CD4-positive, alpha-beta T cell treated with Interleukin-12 subunit alpha and Interleukin-12 subunit beta, for 1 hour (primary cell): ENCODE measurements at places on chromosomes 7 and 10.

GRCh38 chr7:30789334-30789711 lies 18.1 kb downstream of the MINDY4 start:
- DNase-seq, result no peak

DNA sequence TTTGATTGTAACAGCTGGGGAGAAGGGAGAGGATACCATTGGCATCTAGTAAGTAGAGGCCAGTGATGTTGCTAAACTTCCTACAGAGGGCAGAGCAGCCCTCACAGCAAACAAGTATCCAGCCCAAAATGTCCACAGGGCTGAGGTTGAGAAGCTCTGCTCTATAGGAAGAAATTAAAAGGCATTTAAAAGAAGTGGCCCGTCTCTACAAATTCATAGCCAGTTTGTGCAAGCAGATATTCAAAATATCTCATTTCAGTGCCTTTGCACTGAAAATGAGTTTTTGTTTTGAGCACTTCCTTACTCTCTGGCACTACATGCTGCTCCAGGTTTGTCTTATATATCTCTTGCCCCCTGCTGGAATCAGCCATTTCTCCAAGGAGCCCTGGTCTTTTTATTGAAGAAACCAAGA lies 330.0 kb downstream of the BBS9 start:
- DNase-seq, result no peak

DNA sequence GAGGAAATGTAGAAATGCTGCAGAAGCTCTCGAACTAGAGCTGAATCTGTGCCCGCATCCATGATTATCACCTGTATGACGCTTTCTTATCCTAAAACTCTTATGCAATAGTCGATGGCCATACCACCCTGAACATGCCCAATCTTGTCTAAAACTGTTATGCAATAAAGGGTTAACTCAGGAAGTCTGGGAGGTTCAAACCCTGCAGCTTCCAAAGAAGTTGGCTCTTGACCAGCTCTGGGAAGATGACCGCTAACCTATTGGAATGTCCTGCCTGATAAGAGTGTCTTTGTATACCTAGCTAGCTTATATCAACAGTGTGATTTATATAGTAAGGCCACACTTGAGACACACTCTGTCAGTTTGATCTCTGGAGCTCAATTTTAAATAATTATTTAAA lies 3.4 kb upstream of the C10orf88 start:
- no peak for DNase-seq

GRCh38 chr10:93746844-93747284 lies 10.9 kb upstream of the LGI1 start:
- no peak for DNase-seq

GRCh38 chr7:57775396-57776088 lies 325.6 kb downstream of the ZNF716 start:
- no peak for DNase-seq

DNA sequence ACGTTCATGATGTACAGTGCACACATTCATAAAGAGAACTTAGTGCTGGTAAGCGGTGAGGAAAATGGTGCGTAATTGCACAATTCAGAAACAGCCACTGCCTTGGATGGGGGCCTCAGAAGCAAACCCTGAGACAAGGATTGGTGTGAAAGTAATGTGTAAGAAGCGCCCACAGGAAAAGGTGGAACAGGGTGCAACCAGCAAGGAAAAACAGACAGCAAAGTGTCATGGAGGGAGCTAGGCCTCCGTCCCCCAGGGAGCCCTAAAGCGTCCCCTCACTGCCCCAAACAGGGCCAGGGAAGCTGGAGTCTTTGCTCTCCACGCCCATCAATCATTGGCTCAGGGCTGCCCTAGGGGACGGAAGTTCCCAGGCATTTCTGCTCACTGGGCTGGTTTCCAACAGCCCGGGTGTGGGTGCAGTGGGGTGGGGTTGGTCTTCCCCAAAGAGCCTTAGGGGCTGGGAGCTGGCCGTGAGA lies 9.6 kb upstream of the C10orf105 start:
- no peak for DNase-seq

GRCh38 chr7:51160411-51160810 lies 156.2 kb downstream of the COBL start:
- no peak for DNase-seq

- DNase-seq, result no peak
Observed at GRCh38 chr7:156950381-156950858, 908 bp downstream of the NOM1 start.

DNA sequence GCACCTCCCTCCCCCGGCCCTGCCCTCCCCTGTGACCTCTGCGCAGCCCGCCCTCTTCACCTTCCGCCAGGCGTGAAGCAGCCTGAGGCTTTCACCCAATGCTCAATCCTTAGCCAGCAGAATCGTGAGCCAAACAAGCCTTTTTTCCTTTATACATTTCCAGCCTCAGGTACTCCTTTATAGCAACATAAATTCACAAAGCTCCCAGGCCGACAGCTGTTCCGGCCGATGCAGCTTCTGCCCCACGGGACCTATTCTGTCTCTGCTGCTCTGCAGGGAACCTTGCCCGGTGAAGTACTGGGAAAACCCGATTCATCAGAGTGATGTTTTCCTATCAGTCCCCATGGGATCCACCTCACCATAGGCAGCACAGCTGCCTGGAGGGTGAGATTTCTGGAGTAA lies 87.4 kb downstream of the CHST15 start:
- no peak for DNase-seq

- DNase-seq, result no peak
Observed at GRCh38 chr10:22911889-22912762, 15.7 kb upstream of the ARMC3 start.

GRCh38 chr7:21029006-21029405 lies 242.3 kb upstream of the SP8 start:
- no peak for DNase-seq

DNA sequence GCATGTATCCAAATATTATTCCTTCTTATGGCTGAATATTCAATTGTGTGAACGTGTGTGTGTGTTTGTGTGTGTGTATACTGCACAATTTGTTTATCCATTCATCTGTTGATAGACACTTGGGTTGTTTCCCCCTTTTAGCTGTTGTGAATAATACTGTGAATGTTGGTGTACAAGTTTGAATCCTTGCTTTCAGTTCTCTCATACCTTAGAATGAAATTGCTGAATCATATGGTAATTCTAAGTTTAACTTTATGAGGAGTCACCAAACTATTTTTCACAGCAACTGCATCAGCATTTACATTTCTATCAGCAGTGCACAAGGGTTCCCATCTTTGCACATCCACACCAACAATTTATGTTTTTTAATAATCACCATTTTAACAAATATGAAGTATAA lies 86.9 kb upstream of the GATAD1 start:
- no peak for DNase-seq

DNA sequence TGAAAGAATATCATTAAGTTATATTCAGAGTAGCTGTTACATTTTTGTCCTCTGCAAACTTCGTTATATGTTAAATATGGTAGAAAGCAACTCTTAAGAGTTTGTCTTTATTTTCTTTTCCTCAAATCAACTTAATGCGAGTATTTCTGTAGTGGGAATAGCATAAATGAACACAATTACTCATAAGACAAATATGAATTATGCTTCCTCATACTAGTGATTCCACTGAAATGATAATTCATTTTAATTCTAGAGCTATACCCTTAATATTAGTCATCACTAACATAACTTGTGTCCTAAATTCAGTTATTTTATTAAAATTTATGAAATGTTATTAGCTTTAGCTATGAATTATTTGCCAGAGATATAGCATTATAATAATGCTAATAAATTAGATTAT lies 820.6 kb upstream of the KCND2 start:
- no peak for DNase-seq

DNA sequence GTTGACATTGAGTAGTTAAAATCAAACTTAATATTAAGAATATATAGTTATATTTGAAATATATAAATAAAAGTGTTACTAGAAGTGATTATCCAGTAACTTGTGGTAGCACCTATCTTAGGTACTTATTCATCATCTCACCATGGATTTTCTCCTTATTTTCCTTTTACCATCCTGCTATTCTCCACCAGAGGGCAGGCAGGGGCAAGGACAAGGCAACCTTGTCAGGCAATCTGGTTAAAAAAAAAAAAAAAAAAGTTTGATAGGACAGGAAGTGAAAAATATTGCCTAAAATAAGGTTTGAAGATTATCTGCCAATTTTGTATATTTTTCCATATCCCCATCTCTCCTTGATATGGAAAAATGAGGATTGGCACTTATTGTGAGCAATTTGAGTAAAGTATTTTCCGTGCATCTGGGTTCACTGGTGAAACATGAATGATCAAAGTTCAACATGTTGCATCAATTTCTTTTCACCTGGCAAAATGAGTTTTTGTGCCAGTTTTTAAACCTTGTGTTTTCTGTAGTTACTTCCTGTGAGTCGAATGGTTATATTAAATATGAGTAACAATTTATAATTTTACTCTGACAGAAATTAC lies 256.7 kb downstream of the AGMO start:
- DNase-seq, result no peak

DNA sequence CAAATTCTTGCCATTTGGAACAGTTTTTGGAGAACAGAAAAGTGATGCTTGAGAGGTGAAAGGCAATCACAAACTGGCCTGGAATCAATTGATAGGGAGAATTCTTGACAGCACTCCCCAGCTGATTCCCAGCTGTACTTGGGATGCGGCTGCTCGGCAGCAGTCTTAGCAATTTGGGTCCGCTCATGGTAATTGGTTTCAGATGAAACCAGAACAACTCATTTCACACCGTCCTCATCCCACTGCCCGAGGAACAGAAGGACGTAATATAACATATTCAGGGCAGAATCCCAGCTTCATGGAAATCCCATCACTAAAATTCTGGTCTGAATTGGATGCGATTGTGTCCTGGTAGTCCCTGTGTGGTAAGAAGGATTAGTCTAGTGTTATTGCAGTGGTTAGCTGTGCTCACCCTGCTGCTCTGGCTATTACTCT lies 223.3 kb upstream of the FERD3L start:
- DNase-seq, result no peak

GRCh38 chr7:149257146-149257545 lies 4.8 kb upstream of the ZNF783 start:
- DNase-seq, result no peak

- DNase-seq, result no peak
Observed at GRCh38 chr10:6204341-6205191, 1.8 kb downstream of the PFKFB3 start.

DNA sequence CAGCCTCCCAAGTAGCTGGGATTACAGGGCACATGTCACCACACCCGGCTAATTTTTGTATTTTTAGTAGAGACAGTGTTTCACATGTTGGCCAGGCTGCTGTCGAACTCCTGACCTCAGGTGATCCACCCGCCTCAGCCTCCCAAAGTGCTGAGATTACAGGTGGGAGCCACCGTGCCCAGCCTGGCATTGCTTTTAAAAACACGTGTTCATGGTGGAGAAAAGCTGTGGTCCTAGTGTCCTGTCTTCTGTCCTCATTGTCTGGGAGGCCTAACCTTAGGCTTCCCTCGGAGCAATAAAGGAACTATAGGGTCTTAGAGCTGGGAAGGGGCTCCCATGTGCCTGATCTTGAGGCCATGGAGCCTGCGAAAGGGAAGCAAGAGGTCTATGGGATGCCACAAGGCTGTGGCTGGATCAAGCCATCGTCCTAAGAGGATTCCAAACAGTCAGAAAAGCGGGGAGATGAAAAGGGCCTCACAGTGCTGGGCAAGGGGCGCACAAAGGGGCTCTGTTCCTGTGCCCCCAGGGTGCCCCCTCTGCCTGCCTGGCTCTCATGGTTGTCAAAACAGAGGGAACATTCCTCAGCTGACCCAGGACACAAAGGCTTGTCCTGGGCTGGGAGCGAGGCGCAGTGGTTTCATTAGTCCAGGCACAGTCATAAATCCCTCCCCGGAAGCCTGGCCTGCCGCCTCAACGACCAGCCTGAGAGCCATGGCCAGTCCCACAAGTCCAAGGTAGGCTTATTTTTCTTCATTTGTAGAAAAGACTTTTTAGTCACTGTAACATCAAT lies 106.6 kb upstream of the TNS3 start:
- DNase-seq, result no peak

DNA sequence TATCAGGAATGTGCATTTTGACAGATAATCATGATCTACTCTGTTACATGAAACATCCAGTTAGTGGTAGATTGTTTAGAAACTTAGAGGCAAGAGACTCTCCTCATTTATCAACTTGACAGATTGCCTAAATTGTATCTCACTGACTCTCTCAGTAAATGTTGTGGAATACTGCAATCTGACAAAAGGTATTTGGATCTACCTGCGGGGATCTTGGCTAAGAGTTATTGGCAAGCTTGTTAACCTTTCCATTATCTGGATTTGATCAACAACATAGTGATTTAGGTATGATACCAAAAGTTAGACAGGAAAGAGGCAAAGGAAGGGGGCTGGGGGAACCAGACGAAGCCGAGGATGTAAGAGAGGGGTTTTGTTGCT lies 2.0 kb downstream of the VSTM2A start:
- no peak for DNase-seq

- DNase-seq, result no peak
Observed at GRCh38 chr7:20737840-20738448, 48.7 kb downstream of the SP8 start.

DNA sequence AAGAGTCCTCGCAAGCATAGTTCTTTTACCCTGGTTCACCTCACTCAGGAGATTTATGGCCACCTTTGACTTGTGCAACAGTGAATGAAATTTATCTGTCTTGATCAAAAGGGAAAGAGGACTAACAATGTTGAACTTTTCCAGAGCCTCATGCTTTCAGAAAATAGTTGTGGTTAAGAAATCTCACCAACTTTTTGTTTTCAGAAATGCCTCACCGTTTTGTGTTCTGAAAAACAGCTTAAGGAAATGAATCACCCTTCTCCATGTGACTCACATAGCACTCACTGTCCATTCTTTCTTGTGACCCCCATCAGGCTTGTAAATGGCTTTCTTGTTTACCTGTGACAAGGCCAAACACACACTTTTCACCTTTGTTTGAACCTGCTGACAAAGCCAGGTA lies 148.6 kb upstream of the FAM3C start:
- DNase-seq, result no peak
